ENCODE measurements at places on chromosomes 2 and 18. TPM values are rescaled to one million over a fixed set of nuclear protein-coding genes. Genes with fewer than 3 reads are reported as not detected.

ASB3 gene
- total RNA-seq: 3.5 TPM

IL1R2 gene
- 0.57 TPM for total RNA-seq

REV1 gene
- 23.7 TPM for total RNA-seq

ANKRD30BL gene
- total RNA-seq: not detected

INO80D gene
- 17.7 TPM for total RNA-seq

B4GALT6 gene
- 8.5 TPM for total RNA-seq

NR4A2 gene
- total RNA-seq: 0.86 TPM

C2orf78 gene
- not detected for total RNA-seq

CCDC68 gene
- total RNA-seq: 1.9 TPM

CNDP1 gene
- total RNA-seq: not detected

ANKRD62 gene
- total RNA-seq: not detected

HAAO gene
- 4.9 TPM for total RNA-seq

RNF144A gene
- total RNA-seq: 14.5 TPM

CPO gene
- total RNA-seq: 0.39 TPM

SSB gene
- total RNA-seq: 44.8 TPM

SALL3 gene
- total RNA-seq: not detected

SLC4A5 gene
- 1.8 TPM for total RNA-seq

SERPINB12 gene
- total RNA-seq: not detected

RAB17 gene
- 1.3 TPM for total RNA-seq

TYMS gene
- 0.26 TPM for total RNA-seq

CHRNG gene
- total RNA-seq: 94.1 TPM

CKAP2L gene
- not detected for total RNA-seq

GNLY gene
- total RNA-seq: 0.58 TPM

SP5 gene
- 0.13 TPM for total RNA-seq

IL36RN gene
- not detected for total RNA-seq

ALPG gene
- total RNA-seq: not detected

ZNF24 gene
- 40.6 TPM for total RNA-seq

SPR gene
- total RNA-seq: 25.3 TPM

RBMS1 gene
- total RNA-seq: 23.1 TPM

QPCT gene
- 1.4 TPM for total RNA-seq

G6PC2 gene
- not detected for total RNA-seq

REG1B gene
- 0.52 TPM for total RNA-seq

GPBAR1 gene
- 0.24 TPM for total RNA-seq

BCL11A gene
- 0.55 TPM for total RNA-seq

SLC30A3 gene
- total RNA-seq: 0.92 TPM

CMPK2 gene
- total RNA-seq: 3.4 TPM

SLC40A1 gene
- 27.8 TPM for total RNA-seq

ANKMY1 gene
- 4.3 TPM for total RNA-seq

CUL3 gene
- 121 TPM for total RNA-seq

KLHL14 gene
- not detected for total RNA-seq

GLI2 gene
- total RNA-seq: 0.66 TPM

CYBRD1 gene
- 47.3 TPM for total RNA-seq

SNRNP27 gene
- 113 TPM for total RNA-seq

RAMP1 gene
- total RNA-seq: 32.8 TPM

DPYSL5 gene
- not detected for total RNA-seq

DLX1 gene
- 0.28 TPM for total RNA-seq

NAT8 gene
- total RNA-seq: not detected

ABCG8 gene
- total RNA-seq: not detected

ABCB11 gene
- 0.04 TPM for total RNA-seq
